M059J (cell line): ENCODE measurements at places on chromosomes 2 and 18.

GRCh38 chr2:47309952-47310800 is 92.8 kb upstream of the MSH2 start:
- no peak for DNase-seq

- DNase-seq = no peak
These were observed 1045.7 kb upstream of the CELF4 start for GRCh38 chr18:38611036-38611964.

GRCh38 chr2:37550190-37550589 is 121.3 kb downstream of the CDC42EP3 start:
- DNase-seq = no peak

DNA sequence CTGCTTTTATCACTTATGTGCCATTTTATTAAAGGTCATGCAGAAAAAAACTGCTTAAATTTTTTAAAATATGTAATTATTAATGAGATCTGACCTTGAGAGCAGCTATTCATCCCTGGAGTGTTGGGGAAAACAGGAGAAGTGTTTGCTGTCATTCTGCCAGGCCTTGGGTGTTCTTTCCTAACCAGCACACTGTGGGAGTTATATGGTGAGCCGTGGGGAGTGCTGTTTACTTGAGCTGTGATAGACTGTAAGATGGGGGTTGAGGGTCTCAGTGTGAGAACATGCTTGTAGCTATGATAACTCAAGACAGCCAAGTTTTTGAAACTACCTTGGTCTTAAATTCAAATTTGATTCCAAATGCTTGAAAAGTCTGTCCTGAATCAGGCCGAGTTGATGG is 101.3 kb upstream of the ARHGAP28 start:
- DNase-seq = no peak

GRCh38 chr18:37980556-37980955 is 415.0 kb upstream of the CELF4 start:
- DNase-seq = no peak

DNA sequence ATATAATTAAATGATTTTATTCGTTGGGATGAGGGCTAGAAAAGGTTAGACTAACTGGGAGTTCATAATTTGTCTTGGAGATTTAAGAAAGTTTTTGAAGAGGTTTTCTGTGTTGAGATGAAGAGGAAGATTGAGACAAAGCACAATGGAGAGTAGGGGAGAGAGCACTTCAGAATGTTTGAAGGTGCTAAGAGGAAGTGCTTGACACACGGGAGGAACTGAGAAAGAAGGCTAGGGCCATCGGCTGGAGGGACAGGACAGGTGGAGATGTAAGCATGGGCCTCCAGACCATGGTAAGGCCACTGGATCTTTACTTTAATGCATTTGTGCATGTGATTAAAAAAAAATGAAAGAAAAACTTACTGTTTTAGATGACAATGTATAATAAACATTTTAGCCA is 31.5 kb downstream of the GREB1L start:
- DNase-seq = no peak

- no peak for DNase-seq
These were observed 216.1 kb upstream of the FSIP2 start for GRCh38 chr2:185522472-185522871.

DNA sequence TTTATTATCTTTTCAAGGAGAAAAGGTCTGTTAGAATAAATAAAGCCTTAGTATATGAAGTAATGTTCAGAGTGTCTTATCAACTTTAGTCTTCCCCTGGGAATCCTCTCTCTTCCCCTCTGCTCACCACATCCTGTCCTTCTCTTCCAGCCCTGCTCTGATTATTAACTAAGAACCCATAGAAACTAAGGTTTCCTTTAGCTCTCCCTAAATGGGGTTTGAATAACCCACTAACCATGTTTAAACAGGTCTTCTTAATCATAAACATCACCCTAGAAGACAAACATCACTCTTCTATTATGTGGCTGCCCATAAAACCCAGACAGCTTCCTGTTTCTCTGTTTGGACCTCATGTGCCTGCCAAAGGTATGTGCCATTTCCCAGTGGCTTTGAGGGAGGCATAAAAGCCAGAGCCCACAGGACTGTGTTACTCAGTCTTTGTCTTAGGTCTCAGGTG is 50.1 kb downstream of the SLC14A1 start:
- peak; percentile 95 for DNase-seq

DNA sequence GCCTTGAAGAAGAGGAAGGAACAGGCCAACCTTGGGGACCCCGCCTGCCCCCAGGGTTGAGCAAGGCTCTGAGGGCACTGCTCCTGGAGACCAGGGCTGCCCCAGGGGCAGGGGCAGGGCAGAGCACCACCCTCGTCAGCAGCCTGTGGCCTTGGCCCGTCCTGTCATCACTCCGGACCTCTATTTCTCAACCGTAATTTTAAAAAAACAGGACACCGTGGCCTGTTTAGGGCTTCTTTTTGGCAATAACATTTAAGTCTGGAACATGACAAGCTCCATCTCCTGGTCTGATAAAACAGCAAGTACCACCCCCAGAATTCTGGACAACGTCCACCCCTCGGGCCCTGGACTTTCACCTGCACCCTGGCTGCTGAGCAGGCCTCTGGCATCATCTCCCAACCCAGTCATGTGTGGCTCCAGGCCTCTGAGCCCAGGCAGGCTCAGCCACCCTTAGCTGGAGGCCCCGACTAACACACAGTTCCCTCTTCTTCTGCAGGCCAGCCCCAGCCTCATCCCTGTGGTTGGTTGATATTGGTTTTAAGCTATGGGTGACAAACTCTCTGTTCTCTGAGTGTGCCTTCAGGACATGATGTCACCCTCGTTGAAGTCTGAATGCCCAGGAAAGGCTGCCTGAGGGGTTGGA is 22.6 kb upstream of the ID2 start:
- DNase-seq = no peak

GRCh38 chr2:26633351-26633945 is 7.7 kb downstream of the CIB4 start:
- DNase-seq = no peak

- DNase-seq = no peak
These were observed 44.5 kb downstream of the LDLRAD4 start for GRCh38 chr18:13262839-13263691.

DNA sequence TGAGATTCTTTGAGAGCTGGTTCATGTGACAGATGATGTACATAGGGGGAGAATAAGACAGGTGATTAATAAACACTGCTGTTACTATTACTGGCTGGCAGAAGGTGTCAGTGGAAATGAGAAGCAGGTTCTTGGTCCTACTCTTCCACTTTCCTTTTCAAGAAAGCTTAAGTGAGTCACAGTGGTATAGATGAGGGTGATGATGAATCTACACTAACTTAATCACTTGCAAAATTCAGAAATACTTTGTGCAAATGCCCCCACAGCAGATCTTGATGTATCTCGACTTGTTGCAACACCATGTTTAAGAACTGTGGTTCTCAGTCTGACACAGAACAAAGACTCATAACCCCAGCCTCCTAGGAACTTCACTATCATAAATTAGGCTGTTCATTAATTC is 35.9 kb upstream of the MGAT5 start:
- DNase-seq = no peak

DNA sequence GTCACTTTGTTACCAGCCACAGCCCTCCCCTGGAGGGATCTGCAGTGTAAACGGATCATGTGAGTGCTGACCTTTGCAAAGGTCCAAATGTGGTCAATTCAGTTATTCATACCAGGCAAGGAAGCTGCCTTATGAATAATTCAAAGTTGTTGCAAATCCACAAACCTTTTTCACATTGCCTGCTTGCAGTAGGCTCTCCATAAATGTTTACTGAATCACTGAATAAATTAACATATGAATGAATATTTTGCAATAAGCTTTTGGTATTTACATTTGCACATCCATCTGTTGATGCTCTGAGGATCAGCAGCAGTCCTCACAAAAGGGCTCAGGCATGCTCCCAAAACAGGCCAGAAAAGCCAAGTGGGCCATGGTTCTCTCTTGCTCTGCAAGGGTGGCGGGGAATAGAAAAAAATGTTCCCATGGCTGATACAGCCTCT is 156.8 kb downstream of the VAPA start:
- DNase-seq = peak; percentile 74

DNA sequence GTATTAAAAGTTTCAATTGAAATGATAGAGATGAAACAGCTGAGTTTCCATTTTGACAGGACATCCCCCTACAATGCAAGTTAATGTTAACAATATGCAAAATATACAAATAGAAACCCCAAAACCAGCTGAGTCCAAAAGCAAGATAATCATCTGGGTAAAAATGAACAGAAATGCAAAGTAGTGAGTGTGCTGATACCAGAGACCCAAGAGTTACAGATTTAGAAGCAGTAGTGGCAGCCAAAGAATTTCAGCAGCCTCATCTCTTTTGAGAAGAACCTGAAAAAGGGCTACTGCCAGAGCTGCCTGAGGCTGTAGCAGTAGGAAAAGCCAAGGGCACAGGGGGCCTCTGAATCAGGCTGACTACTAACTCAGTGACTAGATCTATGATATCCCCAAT is 82.6 kb downstream of the THADA start:
- DNase-seq = no peak

- no peak for DNase-seq
These were observed 344.9 kb downstream of the CPS1 start for GRCh38 chr2:210901326-210901725.

DNA sequence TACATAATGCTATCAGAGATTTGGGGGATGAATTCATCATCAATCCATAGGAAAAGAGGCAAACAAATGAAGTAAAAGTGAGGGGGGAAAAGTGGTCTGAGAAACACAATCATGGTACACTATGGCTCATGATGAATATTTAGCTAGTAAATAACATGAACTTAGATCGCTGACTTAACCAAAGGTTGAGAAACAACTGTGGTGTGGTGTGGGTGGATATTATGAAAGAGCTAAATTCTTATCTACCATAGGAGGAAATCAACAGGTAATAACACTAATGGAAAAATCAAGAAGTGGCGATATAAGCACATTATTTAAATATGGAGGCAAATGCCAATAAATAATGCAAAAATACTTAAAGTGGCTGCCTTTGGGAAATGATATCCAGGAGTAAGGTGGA is 12.2 kb upstream of the TPRKB start:
- no peak for DNase-seq

GRCh38 chr2:206217743-206218142 is 56.7 kb upstream of the ZDBF2 start:
- peak; percentile 43 for DNase-seq

GRCh38 chr2:219172231-219173154 is 2.7 kb upstream of the SLC23A3 start:
- no peak for DNase-seq

DNA sequence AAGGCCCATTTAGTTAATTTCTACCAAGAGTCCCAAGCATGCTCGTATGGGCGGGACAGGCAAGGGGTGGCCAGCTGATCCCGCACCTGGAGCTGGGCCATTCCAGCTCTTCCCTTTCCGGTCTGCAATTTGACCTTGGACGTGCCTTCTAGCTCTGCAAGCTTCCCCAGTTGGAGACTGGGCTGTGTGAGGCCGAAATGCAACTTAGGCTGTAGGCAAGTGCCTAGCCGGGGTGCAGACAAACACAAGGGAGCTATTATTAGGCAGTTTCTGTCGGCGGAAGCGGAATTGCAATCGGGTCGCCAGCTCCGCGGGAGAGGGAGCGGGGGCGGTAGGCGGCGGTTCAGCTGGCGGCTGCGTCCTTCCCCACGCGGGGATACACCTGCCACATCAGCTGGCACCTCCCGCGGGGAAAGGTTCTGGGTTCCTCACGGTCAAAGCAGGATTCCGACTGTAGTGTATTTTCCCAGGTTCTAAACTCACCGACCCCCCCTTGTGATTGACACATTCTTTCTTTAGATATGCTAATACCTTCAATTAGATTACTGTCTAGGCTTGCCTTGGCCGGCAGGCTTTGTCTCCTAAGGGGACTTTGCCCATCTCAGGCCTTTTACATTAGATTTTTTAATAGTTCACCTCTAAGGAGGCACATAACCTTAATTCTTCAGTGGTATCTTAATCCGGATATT is 17.1 kb upstream of the ZNF532 start:
- DNase-seq = no peak
